Bronchial epithelial cell (primary cell): ENCODE measurements at places on chromosomes 13 and 19.

DNA sequence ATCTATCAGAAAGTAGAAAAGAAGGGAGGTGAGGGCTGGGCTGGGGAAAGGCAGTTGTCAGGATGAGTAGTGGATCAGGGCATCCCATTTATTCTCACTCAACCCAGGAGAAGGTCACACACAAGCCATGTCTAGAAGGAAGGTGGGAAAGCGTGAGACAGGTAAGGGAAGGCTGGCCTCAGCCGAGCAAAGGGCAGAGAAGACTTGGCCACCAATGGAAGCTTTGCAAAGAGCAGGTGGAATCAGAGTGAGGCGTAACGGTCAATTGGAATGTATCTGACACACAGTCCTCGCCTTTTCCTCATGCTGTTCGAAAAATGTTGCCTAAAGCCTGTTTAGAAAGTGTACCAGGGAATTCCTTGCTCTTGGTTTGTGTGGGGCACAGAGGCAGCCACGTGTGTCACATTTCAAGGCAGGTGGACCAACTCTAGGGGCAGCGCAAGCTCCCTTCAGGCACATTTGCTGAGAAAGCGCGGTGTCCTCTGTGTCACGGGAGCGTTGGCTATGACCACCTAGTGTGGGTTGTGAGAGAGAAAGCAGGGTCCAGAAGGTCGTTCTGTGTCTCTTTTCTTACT is 118.8 kb upstream of the SPATA13 start:
- no peak for DNase-seq

DNA sequence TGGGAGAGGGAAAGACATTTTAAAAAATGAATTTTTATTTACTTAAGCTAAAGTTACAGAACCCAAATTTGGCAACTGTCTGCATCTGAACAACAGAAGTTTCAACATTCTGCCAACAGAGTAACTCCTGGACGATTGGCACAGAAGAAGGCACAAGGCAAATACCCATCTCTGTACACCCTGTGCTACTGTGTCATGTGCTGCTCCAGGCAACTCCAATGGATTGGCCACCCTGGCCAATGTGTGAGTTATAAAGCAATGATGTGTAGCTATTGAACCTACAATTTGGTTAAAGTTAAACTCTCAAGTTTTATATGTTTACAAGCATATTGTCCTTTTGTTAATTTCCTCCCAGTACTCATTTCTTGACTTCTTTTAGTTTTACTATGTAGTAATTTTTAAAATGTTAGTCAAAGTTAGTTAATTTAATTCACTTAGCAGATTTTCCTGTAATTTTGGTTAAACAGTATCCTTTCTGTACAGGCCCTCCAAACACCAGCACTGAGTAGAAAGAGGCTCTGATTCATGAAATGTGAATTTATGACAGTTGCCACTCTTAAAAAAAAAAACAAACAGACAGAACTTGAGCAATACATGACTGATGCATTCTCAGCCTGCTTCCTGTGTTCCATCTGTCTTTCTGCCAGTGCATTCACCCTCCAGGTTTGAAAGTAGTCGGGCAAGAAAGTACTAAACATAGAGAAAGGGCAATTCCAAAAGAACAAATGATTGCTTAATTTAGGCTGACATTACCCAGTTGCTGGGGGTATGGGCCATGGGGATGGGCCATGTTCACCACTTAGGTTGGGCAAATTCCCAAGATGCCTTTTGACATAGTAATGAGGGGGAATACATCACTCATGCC is 5.9 kb downstream of the STARD13 start:
- DNase-seq, result peak; percentile 97

- no peak for DNase-seq
Observed at GRCh38 chr13:113016526-113017295, 47.7 kb downstream of the MCF2L start.

DNA sequence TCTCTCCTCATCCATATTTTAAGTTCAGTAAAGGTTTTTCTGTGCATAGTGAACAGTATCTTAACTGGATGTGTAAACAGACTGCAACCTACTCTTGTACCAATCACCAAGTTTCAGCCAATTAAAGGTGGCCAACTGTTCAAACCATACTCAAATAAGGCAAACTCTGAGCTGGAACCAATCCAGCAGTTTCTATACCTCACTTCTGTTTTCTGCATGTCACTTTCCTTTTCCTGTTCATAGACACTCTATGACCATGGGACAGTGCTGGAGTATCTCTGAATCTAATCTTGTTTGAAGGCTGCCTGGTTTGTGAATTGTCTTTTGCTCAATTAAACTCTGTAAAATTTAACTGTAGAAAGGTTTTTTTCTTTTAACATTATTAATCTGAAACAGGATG is 470.3 kb upstream of the SLITRK6 start:
- no peak for DNase-seq

GRCh38 chr13:109348519-109349258 is 437.7 kb downstream of the IRS2 start:
- peak; percentile 71 for DNase-seq

- DNase-seq, result no peak
Observed at GRCh38 chr19:2675892-2676291, 26.6 kb downstream of the GNG7 start.

DNA sequence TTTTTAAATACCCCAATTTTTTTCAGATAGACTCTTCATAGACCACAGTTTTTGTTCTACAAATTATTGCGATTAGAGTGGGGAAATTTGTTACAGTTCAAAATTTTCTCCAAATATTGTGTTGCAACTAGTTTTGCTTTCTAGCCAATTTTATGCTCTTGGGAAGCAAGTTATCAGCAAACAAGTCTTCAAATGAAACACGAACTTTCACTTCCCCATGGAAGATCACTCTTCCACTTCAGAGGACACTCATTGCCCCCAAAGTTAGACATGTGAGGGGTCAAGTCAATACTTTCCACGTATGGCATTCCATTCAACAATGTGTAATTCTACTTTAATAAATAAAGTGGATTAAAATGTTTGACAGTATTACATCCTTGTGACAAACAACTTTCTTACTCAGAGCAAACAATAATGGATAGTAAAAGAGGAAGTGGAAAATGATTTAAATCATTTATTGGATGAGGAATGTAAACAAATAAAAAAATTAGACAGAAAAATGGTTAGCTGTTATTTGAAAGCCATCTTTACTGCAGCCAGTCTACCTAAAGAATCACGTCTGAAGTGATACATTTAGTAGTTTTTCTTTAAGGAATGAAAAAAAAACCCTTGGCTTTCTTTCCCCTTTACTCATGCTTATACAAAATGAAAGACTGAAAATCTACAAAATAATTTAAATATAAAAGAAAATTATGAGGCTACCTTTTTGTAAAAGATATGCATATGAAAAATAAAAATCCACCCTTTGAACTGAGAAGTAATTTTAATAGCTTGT is 41.2 kb upstream of the TNFSF11 start:
- DNase-seq, result no peak

- peak; percentile 68 for DNase-seq
Observed at GRCh38 chr19:6720369-6721137, at the start of gene C3. TSS of gene C3 (minus strand) at chr19:6720650. CDS start at chr19:6720589, 61 bp downstream.
